ENCODE measurements at places on chromosomes 4 and X.

DNA sequence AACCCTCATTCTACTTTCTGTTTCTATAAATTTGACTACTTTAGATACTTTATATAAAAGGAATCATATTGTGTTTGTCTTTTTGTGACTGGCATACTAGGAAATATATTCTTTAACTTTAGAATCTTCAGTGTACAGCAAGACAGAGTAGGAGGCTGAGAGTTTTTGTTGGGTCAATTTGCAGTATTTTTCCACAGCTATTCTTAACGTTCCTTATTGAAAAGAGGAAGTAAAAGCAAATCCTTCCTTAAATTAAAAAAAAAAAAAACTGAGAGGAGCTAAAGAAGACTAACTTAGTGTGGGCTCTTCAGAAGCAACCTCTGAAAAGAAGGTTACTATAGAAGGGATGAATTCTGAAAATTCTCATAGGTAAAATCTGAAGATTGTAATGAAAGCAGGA is 1194.6 kb downstream of the ADGRL3 start:
- no peak for DNase-seq

DNA sequence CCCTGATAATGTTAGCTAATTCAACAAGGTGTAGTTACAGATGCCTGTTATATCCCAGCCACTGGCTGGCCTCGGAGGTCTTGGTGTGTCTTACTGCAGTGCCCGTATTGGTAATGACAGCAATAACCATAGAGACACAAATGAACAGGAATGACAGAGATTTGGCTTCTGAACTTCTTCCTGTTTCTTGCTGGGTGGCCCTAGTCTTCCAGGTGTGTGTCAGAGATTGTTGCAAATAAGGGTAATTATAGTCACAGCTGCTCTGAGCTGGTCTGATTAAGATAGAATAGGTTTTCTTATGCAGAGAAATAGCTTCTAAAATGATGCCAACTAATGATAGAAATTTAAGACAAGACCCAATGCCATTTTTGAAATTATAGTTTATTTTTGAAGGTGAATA is 64.1 kb upstream of the MAD2L1 start:
- no peak for DNase-seq

GRCh38 chrX:40174001-40174853 is 76.5 kb upstream of the BCOR start:
- DNase-seq = no peak

- DNase-seq = no peak
Observed at GRCh38 chr4:2795300-2795892, 2.5 kb downstream of the SH3BP2 start.

DNA sequence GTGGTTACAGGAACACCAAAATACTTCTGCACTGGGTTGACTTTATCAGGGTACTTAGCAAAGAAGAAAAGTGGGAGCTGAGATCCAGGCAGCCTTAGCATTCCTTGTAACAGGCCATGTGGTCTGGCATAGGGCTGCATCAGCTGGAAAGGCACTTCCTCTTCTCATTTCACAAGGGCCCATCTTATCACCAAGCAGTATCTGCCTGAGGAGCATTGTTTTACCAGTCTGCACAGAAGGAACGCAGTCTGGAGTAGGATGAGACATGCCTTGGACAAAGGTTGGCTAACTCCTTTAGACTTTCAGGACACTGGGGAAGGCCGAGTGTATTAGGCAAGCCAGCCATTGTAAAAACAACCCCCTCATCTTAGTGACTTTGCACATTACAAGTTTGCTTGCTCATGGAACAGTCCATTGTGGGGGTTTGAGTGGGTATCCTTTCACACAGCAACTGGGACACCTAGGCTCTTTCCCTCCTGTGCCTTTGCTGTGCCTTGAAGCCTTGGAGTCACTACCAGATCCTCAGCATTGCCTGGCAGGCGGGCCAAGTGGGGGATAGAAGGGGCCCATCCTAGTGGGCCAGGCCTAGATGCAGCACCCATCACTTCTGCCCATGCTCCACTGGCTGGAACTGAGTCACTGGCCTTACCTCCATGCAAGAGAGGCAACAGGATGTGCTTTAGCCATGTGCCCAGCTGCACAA is 4.6 kb downstream of the SUV39H1 start:
- DNase-seq = no peak

DNA sequence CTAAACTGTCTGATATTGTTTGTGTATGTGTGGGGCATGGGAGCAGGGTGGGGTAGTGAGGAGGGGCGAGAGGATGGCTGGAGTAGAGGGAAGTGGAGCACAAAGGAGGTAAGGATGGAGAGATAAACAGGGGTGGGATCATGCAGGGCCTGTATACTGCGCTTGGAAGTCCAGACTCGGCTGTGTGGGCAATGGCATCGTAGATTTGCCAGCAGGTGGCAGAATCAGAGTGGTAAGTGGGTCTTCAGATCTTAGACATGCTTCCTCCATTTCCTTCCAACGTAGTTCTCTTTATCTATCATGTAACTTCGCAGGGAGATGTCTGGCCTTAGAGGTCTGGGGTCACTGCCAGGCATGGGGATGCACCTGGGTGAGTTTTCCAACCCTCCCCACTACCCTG is 155.5 kb downstream of the PDGFRA start:
- no peak for DNase-seq
